ENCODE measurements at places on chromosomes 6 and 20. TPM values are rescaled to one million over a fixed set of nuclear protein-coding genes. Genes with fewer than 3 reads are reported as not detected.

LIN28B gene
- 5.1 TPM for total RNA-seq

PCK1 gene
- 0.19 TPM for total RNA-seq

CST2 gene
- 0.94 TPM for total RNA-seq

SULF2 gene
- 9.3 TPM for total RNA-seq

MYB gene
- total RNA-seq: 84.7 TPM

SIRPB2 gene
- 1.2 TPM for total RNA-seq

ADA gene
- 296 TPM for total RNA-seq

TSPO2 gene
- total RNA-seq: 0.38 TPM

Measured in thymus (tissue), 14 donors.